ENCODE measurements at places on chromosomes 6 and 20. TPM values are rescaled to one million over a fixed set of nuclear protein-coding genes. Genes with fewer than 3 reads are reported as not detected.

THEMIS gene
- not detected for total RNA-seq

RWDD2A gene
- 1.8 TPM for total RNA-seq

OGFRL1 gene
- total RNA-seq, result 7.2 TPM

DNAH8 gene
- total RNA-seq, result 0.03 TPM

CALHM6 gene
- 0.82 TPM for total RNA-seq

PPP1R3G gene
- total RNA-seq, result not detected

VSX1 gene
- total RNA-seq, result not detected

BPI gene
- not detected for total RNA-seq

SCRT2 gene
- not detected for total RNA-seq

NUP43 gene
- 18.5 TPM for total RNA-seq

TFAP2A gene
- 12.1 TPM for total RNA-seq

STX7 gene
- total RNA-seq, result 9.6 TPM

NRN1 gene
- total RNA-seq, result 4.0 TPM

WFDC2 gene
- total RNA-seq, result 1.1 TPM

MED20 gene
- 16.7 TPM for total RNA-seq

XKR7 gene
- not detected for total RNA-seq

BPIFB4 gene
- not detected for total RNA-seq

SEC63 gene
- total RNA-seq, result 15.7 TPM

MAS1L gene
- total RNA-seq, result not detected

GHRH gene
- not detected for total RNA-seq

DPPA5 gene
- not detected for total RNA-seq

GCNT2 gene
- 4.5 TPM for total RNA-seq

SIRPB2 gene
- not detected for total RNA-seq

TPX2 gene
- total RNA-seq, result 122 TPM

CRISP2 gene
- 0.29 TPM for total RNA-seq

HCRTR2 gene
- not detected for total RNA-seq

CRNKL1 gene
- 28.7 TPM for total RNA-seq

WFDC10B gene
- total RNA-seq, result not detected

TGM3 gene
- total RNA-seq, result not detected

PTGIS gene
- 0.05 TPM for total RNA-seq

PACRG gene
- not detected for total RNA-seq

MRPL18 gene
- 92.5 TPM for total RNA-seq

GINS1 gene
- total RNA-seq, result 20.0 TPM

LPA gene
- total RNA-seq, result not detected

TP53TG5 gene
- total RNA-seq, result 1.1 TPM

FOXF2 gene
- 3.1 TPM for total RNA-seq

FAM209B gene
- 1.1 TPM for total RNA-seq

SYNCRIP gene
- total RNA-seq, result 78.1 TPM

RAET1L gene
- total RNA-seq, result not detected

OR12D3 gene
- total RNA-seq, result not detected
